Large intestine (tissue), 12 donors: ENCODE measurements at places on chromosomes 4 and X.

- no peaks in the 10 kb centered on the region for H3K27me3 ChIP-seq
- no peak for DNase-seq
- H3K27ac ChIP-seq: no peak overlapping the region
- H3K4me3 ChIP-seq: no peak overlapping the region
These were observed 130.2 kb upstream of the SLC6A14 start for GRCh38 chrX:116306218-116306617.

DNA sequence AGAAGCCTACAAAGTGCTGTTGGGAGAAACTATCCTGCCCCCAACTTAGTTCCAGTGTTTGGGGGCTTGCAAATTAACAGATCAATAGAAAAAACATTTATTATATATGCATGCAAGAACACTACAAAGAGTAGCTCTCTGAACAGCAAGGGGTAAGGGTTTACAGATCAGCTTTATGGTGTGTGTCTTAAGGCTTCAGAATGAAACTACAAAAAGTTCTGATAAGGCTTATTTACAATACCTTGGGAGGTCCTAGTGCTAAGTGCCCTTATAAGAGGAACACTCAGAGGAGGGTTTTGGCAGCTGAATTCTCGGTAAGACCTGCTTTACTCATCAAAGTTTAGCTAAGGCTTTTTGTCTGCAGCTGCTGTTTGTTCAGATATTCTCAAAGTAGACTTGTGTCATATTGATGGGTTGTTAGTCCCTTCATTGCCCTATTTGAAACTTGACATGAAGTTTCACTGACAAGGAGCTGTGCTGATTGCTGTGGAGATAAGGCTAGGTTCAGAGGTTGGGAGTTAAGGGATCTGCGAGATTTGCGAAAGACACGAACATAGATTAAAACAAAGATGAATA is 7.7 kb downstream of the ERVMER34-1 start:
- H3K27ac ChIP-seq: no peak overlapping the region
- H3K27me3 ChIP-seq: no peaks in the 10 kb centered on the region
- no peak for DNase-seq
- H3K4me3 ChIP-seq: no peak overlapping the region
- H3K36me3 ChIP-seq: no peaks in the 10 kb centered on the region

DNA sequence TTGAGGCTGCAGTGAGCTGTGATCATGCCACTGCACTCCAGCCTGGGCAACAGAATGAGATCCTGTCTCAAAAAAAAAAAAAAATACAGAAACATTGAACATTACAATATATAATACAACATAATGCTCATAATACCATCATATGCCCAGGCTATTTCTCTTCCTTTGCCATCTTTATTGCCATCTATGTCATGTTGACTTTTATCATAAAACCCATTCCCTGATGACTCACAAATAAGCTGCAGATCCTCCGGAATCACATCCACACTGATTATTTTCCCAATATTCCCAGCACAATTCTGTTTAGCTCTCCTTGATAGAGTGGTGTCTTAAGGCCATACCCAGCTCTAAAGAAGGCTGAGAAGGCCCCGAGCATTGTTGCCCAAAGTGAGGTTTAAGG is 9.2 kb upstream of the FBXW7 start:
- H3K27me3 ChIP-seq: no peaks in the 10 kb centered on the region
- DNase-seq: no peak
- H3K4me1 ChIP-seq: no peaks in the 10 kb centered on the region
- H3K4me3 ChIP-seq: no peak overlapping the region
- no peaks in the 10 kb centered on the region for H3K36me3 ChIP-seq

DNA sequence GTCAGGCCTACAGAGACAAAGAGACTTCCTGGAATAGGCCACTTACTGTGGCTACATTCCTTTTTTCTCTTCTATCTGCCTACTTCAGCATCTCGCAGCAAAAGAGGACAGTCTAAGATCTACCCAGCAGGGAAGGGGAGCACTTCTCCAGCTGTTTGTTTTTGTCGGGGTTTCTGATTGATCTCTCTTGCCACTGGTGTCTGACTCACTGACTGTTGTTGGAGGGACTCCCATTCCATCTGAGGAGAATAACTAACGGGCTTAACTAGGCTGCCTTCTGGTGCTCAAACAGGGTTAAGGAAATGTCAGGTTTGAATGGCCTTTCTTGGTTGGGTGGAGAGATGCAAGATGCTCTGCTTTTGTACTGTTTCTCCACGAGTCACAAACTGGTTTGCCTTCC is 100.2 kb upstream of the TMEM164 start:
- no peaks in the 10 kb centered on the region for H3K4me1 ChIP-seq
- no peaks in the 10 kb centered on the region for H3K36me3 ChIP-seq
- DNase-seq: no peak
- H3K4me3 ChIP-seq: no peak overlapping the region
- H3K27ac ChIP-seq: no peak overlapping the region

DNA sequence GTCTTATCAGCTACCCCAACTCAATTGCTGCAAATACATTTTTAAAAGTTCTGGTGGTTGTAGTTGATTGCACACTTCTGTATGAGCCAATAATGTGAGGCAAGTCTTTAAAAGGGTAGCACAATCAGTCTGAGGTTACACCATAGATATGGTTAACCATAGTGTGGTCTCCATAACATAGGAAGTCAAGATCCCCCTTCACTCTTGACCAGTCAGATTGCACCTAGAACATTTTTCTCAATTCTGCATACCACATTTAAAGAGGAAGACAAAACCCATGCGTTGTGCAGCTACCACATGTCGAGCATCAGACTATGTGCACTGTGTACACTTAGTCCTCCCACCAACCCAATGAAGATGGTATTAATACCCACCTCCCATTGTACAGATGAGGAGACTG is 26.5 kb upstream of the CYBB start:
- H3K27ac ChIP-seq: no peak overlapping the region
- no peak overlapping the region for H3K4me3 ChIP-seq
- no peak for DNase-seq
- no peaks in the 10 kb centered on the region for H3K27me3 ChIP-seq

- no peak overlapping the region for H3K27ac ChIP-seq
- H3K27me3 ChIP-seq: no peaks in the 10 kb centered on the region
- H3K36me3 ChIP-seq: no peaks in the 10 kb centered on the region
- H3K4me3 ChIP-seq: no peak overlapping the region
- no peaks in the 10 kb centered on the region for H3K4me1 ChIP-seq
These were observed 71.7 kb upstream of the S100G start for GRCh38 chrX:16578218-16578617.

DNA sequence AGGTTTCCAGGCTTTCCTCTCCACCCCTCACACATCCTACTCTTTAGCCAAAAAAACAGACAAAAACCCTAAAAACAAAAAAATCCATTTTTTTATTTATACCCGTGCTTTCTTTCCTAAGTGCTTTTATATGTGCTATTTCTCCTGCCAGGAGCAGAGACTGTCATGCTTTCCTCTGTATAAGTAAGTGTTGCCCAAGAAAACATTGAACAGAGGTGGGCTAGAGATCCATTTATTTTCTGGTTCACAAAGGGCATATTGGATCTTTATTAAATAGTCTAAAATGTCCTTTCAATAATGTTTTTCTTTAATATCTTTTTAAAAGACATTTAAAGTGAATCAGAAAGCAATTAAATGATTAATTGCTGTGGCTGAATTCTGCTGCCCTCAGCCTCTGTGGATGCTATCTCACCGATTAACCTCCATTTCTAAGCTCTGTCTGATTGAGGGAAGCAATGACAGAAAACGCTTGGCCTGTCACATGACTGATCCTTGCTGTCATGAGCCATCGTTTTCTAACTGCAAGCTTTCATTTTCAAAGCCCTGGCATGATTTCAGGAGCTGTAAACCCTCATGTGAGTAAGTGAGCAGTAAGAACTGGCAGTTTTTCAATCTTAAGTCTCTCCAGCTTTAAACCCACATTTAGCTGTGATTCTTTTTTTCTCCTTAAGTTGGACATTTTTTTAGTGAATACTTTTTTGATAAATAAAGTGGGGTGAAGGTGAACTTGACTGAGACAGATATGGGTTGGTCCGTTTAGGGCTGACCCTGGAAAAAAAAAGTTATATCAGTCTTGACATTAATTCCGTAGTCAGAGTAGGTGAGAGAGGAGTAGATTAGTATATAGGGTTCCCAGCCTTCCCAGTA is 180.7 kb upstream of the PGRMC2 start:
- H3K27ac ChIP-seq: peak overlapping the region; percentile 51
- no peak overlapping the region for H3K4me3 ChIP-seq
- no peaks in the 10 kb centered on the region for H3K36me3 ChIP-seq
- DNase-seq: peak; percentile 82

DNA sequence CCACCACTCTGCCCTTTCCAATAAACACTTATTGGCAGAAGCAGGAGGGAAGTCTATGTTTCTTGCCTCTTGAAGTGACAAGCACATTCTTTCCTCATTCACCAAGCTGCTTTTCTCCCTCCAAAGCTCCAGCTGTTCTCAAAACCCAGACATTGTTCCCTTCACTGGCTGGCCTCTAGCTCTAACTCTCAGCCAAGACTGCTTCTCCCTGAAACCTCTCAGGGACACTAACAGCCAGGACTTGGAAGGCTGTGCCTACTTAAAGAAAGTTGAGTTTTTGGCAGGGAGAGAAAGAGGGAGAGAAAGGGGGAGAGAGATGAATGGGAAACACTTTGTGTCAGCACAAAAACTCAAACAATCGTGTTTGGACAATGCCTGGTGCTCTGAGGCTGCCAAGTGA is 99.5 kb downstream of the COX18 start:
- H3K4me1 ChIP-seq: no peaks in the 10 kb centered on the region
- H3K4me3 ChIP-seq: no peak overlapping the region
- peak; percentile 4 for DNase-seq
- no peaks in the 10 kb centered on the region for H3K27me3 ChIP-seq
- H3K36me3 ChIP-seq: no peaks in the 10 kb centered on the region
- no peak overlapping the region for H3K27ac ChIP-seq

DNA sequence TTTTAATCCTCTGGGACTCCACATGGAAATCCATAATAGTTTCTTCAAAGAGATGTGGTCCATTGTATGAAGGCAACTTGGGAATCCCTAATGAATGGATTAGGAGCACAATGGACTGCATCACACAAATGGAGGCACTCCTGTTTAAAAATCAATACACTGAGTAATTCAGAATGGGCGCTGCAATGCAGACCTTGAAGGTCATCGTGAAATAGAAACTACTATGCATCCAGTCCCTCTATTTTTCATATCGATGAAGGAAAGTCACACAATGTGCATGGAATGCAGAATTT is 98.8 kb upstream of the EGFL6 start:
- H3K36me3 ChIP-seq: no peaks in the 10 kb centered on the region
- H3K27ac ChIP-seq: no peak overlapping the region
- no peak overlapping the region for H3K4me3 ChIP-seq
- no peaks in the 10 kb centered on the region for H3K4me1 ChIP-seq

DNA sequence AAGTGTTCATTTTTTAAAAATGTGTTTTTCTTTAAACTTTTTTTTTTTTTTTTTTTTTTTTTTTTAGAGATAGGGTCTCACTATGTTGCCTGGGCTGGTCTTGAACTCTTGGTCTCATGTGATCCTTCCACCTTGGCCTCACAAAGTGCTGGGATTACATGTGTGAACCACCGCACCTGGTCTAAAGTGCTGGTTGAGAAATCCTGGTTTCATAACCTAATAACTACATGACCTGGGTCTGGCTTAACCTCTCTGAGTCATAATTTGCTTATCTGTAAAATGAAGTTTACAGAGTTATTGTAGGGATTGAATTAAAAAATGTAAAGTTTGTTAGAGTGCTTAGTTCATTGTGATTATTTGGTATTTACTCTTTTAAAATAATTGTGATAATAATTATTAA is 5.2 kb downstream of the HSD17B13 start:
- no peak overlapping the region for H3K27ac ChIP-seq
- no peaks in the 10 kb centered on the region for H3K4me1 ChIP-seq
- peak; percentile 86 for DNase-seq
- H3K4me3 ChIP-seq: no peak overlapping the region

DNA sequence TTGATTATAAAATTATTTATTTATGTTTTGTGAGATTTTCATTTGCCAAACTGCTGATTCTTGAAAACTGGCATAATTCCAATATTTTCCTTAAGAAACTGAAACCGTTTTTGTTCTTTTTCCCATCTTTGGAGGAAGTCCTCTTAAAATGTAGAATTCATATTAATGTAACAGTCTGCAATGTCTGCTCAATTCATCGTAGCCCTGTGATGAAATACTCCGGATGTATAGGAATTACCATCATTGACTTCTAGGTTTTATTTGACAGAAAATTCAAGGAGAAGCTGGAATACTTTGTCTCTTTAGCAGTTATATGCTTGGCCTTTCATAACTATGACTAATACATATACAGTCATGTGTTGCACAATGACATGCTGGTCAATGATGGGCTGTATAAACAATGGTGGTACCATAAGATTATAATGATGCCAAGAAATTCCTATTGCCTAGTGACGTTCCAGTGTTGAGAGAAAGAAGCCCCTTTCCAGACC is 185.0 kb upstream of the GPRIN3 start:
- no peak for DNase-seq
- H3K36me3 ChIP-seq: no peaks in the 10 kb centered on the region
- H3K4me3 ChIP-seq: no peak overlapping the region
- H3K27me3 ChIP-seq: no peaks in the 10 kb centered on the region
- H3K27ac ChIP-seq: no peak overlapping the region

DNA sequence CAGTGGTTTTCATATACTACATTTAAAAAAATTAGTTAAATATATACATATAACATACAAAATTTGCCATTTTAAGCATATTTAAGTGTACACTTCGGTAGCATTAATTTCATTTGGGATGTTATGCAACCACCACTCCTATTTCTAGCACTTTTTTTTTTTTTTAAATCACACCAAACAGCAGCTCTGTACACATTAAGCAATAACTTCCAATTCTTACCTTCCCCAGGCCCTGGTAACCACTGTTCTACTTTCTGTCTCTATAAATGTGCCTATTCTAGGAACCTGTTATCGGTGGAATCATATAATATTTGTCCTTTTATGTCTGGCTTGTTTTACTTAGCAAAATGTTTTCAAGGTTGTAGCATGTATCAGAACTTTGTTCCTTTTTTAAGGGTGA is 39.1 kb downstream of the TMEM164 start:
- H3K27me3 ChIP-seq: no peaks in the 10 kb centered on the region
- H3K4me1 ChIP-seq: peaks cover 6% of the 10 kb centered on the region
- H3K36me3 ChIP-seq: peaks cover 3% of the 10 kb centered on the region
- DNase-seq: no peak

GRCh38 chrX:131747173-131747572 is 203.3 kb downstream of the OR13H1 start:
- H3K4me1 ChIP-seq: no peaks in the 10 kb centered on the region
- no peak overlapping the region for H3K4me3 ChIP-seq
- DNase-seq: no peak

DNA sequence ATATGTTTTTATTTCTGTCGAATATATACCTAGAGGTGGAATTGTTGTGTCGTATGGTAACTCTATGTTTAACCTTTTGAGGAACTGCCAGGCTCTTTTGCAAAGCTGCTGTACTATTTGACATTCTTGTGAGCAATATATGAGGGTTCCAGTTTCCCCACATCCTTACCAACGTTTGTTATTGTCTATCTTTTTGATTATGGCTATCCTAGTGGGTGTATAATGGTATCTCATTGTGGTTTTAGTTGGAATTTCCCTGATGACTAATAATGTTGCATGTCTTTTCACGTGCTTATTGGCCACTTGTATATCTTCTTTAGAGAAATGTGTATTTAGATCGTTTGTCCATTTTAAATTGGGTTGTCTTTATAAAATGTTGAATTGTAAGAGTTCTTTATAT is 24.5 kb downstream of the REPS2 start:
- no peak overlapping the region for H3K4me3 ChIP-seq
- H3K4me1 ChIP-seq: no peaks in the 10 kb centered on the region
- no peaks in the 10 kb centered on the region for H3K36me3 ChIP-seq
- DNase-seq: no peak
- no peak overlapping the region for H3K27ac ChIP-seq

GRCh38 chr4:108135549-108136209 is 33.1 kb downstream of the LEF1 start:
- no peak overlapping the region for H3K27ac ChIP-seq
- no peaks in the 10 kb centered on the region for H3K4me1 ChIP-seq
- DNase-seq: no peak
- no peaks in the 10 kb centered on the region for H3K27me3 ChIP-seq
